ENCODE measurements at places on chromosomes 7 and 10. TPM values are rescaled to one million over a fixed set of nuclear protein-coding genes. Genes with fewer than 3 reads are reported as not detected.
A peak's percentile ranks its signal among the peaks of the same experiment; 100 is the strongest.

DNA sequence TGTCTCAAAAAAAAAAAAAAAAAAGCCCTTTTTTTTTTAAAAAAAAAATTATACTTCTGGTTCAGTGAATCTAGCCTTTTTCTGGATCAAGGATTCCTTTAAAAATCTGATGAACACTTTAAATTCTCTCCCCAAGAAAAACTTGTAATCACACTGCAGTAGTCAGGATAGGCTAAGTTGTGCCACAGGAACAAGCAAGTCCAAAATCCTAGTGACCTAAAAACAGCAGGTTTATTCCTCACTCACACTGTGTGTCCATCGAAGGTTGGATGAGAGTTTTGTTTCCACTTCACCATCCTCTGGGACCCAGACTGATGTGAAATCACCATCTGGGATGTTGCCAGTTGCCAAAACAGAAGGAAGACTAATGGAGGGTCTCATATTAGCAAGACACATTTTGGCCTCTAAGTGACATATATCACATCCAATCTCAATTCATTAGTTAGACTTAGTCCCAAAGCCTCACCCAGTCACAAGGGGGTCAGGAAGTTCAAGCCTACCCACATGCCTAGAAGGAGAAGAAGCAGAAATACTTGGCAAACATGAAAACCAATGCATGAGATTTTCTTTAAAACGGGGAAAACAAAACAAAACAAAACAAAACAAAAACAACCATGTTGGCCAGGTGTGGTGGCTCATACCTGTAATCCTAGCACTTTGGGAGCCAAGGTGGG, 32.7 kb downstream of the CYP17A1 start:
- H3K4me3 ChIP-seq: no peak overlapping the region
- H3K4me1 ChIP-seq: peaks cover 26% of the 10 kb centered on the region
- no peak overlapping the region for H3K27ac ChIP-seq
- no peak for DNase-seq

DNA sequence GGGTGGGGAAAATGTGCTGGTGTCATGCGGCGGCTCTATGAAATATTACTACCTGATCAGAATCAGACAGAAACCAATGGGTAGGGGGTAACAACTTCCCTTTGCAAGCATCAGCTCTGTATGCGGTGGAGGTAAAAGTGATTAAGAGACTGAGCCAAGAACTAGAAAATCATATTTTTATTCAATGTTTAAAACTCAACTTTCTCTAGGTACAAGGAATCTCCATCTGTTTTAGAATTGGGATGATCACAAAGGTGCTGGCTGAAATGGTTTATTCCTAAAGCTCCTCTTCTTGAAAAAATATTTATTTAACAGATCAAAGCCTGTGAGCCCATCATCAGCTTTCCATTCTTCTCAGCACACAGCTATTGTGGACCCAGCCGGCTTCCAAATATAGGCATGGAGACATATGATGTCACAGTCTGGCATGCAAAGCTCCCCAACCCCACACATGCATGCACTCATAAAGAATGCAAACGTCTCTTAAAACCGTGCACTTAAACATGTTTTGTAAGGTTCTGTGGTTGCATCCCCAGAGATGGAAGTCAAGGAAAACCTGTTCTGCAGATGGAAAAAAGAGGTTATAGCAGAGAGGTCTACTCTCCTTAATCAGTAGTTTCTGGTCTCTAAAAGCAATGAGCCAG, 126.0 kb downstream of the SKIDA1 start:
- no peak for DNase-seq
- no peak overlapping the region for H3K4me3 ChIP-seq
- H3K27me3 ChIP-seq: no peaks in the 10 kb centered on the region
- H3K36me3 ChIP-seq: no peaks in the 10 kb centered on the region

DNA sequence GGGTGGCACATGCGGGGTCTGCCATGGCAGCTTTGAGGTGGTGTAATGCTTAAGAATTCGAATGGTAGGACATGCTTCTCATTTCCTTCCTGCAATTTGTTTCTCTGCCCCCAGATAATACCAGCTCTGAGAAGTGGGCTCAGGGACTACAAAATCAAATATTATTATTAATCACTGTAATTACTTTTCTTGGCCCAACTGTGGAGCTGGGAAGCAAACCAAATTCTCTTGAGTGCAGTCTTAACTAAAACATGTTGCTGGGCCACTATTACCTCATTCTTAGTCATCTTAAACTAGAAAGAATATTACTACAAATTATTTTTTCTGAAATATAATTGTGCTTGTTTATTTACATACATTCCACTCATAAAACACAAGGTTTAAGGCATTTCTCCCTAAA, 566.7 kb upstream of the NRP1 start:
- H3K27ac ChIP-seq: no peak overlapping the region
- no peaks in the 10 kb centered on the region for H3K27me3 ChIP-seq
- no peak for DNase-seq

Gene ABCC2
- 0.95 TPM for total RNA-seq

DNA sequence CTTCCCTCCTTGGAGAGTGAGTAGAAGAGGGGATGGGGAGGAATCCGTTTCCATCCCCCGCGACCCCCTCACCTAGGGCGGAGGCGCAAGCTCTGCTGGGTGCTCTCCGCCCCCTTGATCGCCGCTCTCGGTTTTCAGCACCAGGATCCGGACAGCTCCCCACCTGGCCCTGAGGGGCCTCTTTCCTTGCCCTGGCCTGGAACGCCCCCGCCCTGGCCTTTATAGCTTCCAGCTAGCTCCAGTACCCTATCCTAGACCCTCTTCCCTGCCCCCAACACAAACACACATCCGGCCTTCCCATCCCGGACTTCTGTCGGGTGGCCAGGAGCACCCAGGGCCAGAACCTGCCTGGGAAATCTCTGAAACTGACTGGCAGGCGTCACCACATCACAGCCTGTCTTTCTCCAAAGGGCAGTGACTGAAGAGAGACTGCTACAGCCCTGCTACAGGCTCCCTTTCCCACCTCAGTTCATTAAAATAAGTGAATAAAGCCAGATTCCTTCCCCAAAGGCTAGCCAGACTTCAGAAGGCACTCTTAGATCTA, 72.3 kb upstream of the LEP start:
- H3K4me3 ChIP-seq: no peak overlapping the region
- H3K4me1 ChIP-seq: peaks cover 19% of the 10 kb centered on the region
- H3K27me3 ChIP-seq: peaks cover 67% of the 10 kb centered on the region
- H3K36me3 ChIP-seq: no peaks in the 10 kb centered on the region
- H3K27ac ChIP-seq: no peak overlapping the region
- DNase-seq: no peak

DNA sequence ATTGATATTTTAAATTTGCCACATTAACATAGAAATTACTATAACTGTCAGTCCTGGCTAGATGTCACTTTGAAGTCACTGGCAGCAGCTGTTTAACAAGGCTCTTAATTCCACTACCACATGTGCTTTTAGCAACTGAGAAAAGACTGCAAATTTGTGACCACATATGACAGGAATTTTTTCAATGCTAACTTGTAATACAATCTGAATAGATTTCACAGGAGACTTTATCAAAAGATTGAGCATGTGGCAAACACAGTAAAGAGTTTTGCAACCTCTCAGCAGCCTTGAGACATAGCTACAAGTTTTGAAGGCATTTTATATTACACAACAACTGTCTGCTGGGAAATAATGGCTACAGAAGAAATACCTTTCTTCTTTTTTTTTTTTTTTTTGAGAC, 73.0 kb downstream of the MICU1 start:
- H3K27ac ChIP-seq: no peak overlapping the region
- DNase-seq: no peak
- no peaks in the 10 kb centered on the region for H3K27me3 ChIP-seq

GRCh38 chr10:13161857-13162271, 506 bp downstream of the MCM10 start:
- peaks cover 34% of the 10 kb centered on the region for H3K36me3 ChIP-seq
- peak overlapping the region; percentile 33 for H3K27ac ChIP-seq
- peak overlapping the region; percentile 88 for H3K4me3 ChIP-seq
- peak; percentile 39 for DNase-seq

- no peaks in the 10 kb centered on the region for H3K27me3 ChIP-seq
- H3K4me1 ChIP-seq: no peaks in the 10 kb centered on the region
Observed at GRCh38 chr7:51366930-51367613, 50.5 kb upstream of the COBL start.

GRCh38 chr7:129903935-129904334, 48.8 kb downstream of the UBE2H start:
- H3K36me3 ChIP-seq: peaks cover 57% of the 10 kb centered on the region
- no peak overlapping the region for H3K4me3 ChIP-seq
- DNase-seq: no peak
- H3K4me1 ChIP-seq: peaks cover 58% of the 10 kb centered on the region
- H3K27ac ChIP-seq: no peak overlapping the region

DNA sequence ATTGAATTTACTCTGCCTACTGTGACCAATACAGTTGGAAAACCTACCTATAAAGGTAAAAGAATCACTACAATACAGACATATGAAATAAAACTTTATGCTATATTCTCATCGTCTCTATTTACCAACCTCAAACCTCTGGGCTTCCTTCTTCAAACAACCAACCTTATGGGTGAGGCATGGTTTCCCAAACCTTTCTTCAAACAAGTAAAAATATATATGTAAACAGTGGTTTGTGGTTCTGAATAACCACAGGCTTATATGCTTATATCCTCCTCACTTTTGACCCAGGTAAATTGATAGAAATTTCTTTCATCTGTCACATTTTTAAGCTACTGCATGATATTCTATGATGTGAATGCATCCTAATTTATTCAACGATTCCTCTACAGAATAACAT, 103.6 kb downstream of the ITGB1 start:
- H3K27ac ChIP-seq: no peak overlapping the region
- H3K4me3 ChIP-seq: no peak overlapping the region
- H3K27me3 ChIP-seq: no peaks in the 10 kb centered on the region
- no peak for DNase-seq
- H3K36me3 ChIP-seq: peaks cover 2% of the 10 kb centered on the region

Gene STEAP1B
- total RNA-seq: 0.33 TPM

Gene RARRES2
- total RNA-seq: not detected

- no peaks in the 10 kb centered on the region for H3K4me1 ChIP-seq
- no peak overlapping the region for H3K4me3 ChIP-seq
- no peaks in the 10 kb centered on the region for H3K27me3 ChIP-seq
- H3K36me3 ChIP-seq: no peaks in the 10 kb centered on the region
- DNase-seq: no peak
Observed at GRCh38 chr7:77667459-77668086, 28.7 kb upstream of the RSBN1L start.

DNA sequence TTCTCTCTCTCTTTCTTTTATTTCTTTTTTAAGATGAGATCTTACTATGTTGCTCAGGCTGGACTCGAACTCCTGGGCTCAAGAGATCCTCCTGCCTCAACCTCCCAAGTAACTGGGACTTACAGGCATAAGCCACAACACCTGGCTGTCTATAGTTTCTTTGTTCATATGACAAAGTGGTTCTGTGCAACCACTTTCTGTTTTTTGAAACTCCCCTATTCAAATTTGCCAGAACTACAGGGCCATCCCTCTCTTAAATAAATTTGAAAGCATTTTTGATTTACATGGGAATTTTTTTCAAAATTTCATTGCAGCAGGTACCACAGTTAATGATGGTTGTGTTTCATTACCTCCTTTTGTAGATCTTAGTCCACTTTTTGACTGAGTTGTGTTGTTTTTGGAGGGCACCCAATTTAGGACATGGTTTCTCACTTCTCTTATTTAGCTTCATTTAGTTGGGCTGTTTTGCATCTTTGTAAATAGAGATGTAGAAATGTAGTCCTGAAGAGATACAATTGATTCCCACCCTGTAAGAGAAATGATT, 119.2 kb downstream of the LRRC4 start:
- H3K4me3 ChIP-seq: no peak overlapping the region
- no peak overlapping the region for H3K27ac ChIP-seq
- DNase-seq: no peak
- no peaks in the 10 kb centered on the region for H3K27me3 ChIP-seq
- peaks cover 25% of the 10 kb centered on the region for H3K36me3 ChIP-seq

DNA sequence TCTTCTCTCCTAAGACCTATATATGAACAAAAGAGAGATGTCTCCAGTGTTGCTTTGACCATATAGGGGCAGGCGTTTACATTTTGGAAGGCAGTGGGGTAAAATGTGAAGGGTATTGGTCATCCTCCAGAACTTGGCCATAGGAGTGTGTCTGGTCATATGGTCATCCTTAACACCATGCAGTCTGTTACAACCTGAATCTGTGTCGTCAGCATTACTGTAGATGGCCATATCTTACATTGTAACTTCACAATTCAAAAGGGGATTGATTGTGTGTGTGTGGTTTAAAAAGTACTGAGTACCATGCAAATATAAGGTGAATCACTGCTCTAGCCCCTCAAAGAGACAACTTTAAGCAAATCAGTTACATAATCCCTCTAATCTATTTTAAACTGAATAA, 311.7 kb downstream of the BICC1 start:
- H3K4me1 ChIP-seq: no peaks in the 10 kb centered on the region
- H3K4me3 ChIP-seq: no peak overlapping the region
- H3K36me3 ChIP-seq: no peaks in the 10 kb centered on the region
- H3K27me3 ChIP-seq: no peaks in the 10 kb centered on the region

Gene PON1
- total RNA-seq: not detected

- peak; percentile 53 for DNase-seq
- H3K4me1 ChIP-seq: peaks cover 18% of the 10 kb centered on the region
- no peaks in the 10 kb centered on the region for H3K27me3 ChIP-seq
Observed at GRCh38 chr10:114925587-114926586, 12.1 kb upstream of the TRUB1 start.

Gene ASAH2
- 2.1 TPM for total RNA-seq

Gene MLXIPL
- not detected for total RNA-seq

- H3K36me3 ChIP-seq: peaks cover 51% of the 10 kb centered on the region
- H3K4me1 ChIP-seq: peaks cover 17% of the 10 kb centered on the region
- H3K27me3 ChIP-seq: no peaks in the 10 kb centered on the region
Observed at GRCh38 chr7:103113164-103113563, 35.7 kb downstream of the NAPEPLD start.

Gene ODAD2
- total RNA-seq: not detected

Gene ICA1
- total RNA-seq: 2.2 TPM

DNA sequence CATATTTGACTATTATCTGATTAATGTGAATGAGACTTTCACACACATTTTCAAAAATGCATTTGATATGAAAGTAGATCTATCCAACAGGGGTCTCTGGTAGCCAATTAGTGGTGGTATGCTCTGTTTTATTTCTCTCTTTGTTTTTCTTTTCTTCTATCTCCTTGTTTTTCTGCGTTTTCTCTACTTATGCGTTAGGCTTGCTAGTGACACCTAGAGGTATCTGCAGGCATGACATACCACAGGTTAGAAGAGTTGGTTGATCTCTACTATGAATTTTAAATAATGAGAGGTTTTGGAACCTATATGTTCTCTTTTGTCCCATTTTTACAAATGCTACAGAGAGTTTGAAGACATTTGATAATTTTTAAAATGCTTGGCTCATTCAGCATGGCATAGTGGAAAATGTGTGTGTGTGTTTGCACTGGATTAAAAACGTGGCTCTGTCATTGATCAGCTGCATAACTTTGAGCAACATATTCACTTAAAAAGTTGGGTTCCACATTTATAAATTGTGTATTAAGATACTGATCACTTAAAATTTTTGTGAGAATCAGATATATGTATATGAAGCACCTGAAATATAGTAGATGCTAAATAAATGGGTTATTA, 28.1 kb upstream of the PLXDC2 start:
- no peak overlapping the region for H3K4me3 ChIP-seq
- no peaks in the 10 kb centered on the region for H3K27me3 ChIP-seq
- DNase-seq: no peak
- H3K27ac ChIP-seq: no peak overlapping the region
- H3K36me3 ChIP-seq: no peaks in the 10 kb centered on the region
- H3K4me1 ChIP-seq: no peaks in the 10 kb centered on the region

All from activated CD4-positive, alpha-beta memory T cell treated with anti-CD3 and anti-CD28 coated beads, Interleukin-2, amount 10 ng/mL, durations not matched to agents 7 days and 5 days (primary cell).